ENCODE measurements at places on chromosomes 7 and 10. TPM values are rescaled to one million over a fixed set of nuclear protein-coding genes. Genes with fewer than 3 reads are reported as not detected.

DNA sequence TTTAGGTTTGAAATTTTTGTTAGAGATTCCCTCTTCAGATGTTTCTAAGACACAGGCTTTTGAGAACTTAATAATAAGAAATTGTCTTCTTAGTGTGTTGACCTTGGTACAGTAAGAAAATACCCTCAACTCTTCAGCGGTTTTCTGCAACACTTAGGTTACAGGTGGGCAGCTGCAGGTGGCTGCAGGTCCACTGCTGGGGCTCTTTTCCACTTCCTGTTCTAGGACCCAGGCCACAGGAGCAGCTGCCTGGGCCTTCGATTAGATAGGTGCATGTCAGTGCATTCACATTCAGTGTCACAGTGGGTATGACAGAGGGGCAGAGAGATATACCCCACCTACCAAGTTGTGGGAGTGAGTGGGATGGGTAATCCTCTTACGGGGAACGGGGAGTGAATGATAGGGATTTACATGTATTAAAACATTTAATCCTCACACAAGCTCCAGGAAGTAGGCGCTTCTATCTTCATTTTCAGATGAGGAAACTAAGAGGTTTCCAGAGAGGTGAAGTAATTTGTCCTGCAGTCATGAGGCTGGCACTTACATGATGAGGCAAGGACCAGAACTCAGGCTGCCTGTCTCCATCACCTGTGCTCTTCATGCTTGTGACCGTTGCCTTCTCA lies 20.2 kb upstream of the SUV39H2 start:
- H3K27me3 ChIP-seq: no peaks in the 10 kb centered on the region
- no peaks in the 10 kb centered on the region for H3K4me1 ChIP-seq
- H3K4me3 ChIP-seq: no peak overlapping the region
- H3K36me3 ChIP-seq: peaks cover 34% of the 10 kb centered on the region
- H3K27ac ChIP-seq: no peak overlapping the region

The TCAF2 gene
- 4.4 TPM for total RNA-seq

DNA sequence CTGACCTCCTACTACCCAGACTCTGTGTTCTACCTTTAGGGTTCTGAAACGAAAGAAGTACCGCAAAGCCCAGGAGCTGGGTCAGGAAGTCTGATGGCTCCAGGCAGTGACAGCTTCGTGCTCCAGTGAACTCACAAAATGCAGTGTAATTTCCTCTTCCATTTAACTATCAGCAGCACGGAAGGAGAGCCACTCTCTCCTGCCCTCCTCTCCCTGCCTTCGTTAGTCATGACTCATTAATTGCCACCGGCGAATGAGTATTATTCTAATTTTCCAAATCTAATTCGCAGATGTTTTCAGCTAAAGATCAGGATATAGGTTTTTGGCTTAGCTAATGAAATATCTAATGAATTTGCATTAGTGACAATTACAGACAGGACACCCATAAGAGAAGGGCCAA lies 1262.0 kb downstream of the TYW1 start:
- H3K4me1 ChIP-seq: no peaks in the 10 kb centered on the region
- H3K27ac ChIP-seq: no peak overlapping the region
- no peaks in the 10 kb centered on the region for H3K27me3 ChIP-seq
- no peak overlapping the region for H3K4me3 ChIP-seq

- H3K36me3 ChIP-seq: no peaks in the 10 kb centered on the region
- H3K4me1 ChIP-seq: no peaks in the 10 kb centered on the region
- no peak overlapping the region for H3K27ac ChIP-seq
- H3K4me3 ChIP-seq: no peak overlapping the region
Observed at GRCh38 chr7:531777-532176, 12.1 kb upstream of the PDGFA start.

DNA sequence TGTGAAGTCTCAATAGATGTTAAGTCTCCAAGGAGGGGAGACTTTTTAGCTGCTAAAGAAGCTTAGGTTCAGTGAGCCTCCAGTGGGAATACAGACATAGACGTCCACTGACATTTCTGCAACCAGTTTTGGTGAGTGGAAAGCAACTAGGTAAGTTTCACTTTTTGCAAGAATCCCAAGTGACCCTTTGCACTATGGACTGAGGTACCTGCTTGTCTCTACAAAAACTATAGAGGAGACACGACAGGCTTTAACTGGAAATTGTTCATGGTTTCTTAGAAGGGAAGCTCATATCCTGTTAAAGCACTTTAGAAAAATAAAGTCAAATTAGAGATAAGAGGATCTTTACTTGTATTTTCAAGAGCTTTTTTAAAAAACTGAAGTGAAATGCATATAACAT lies 38.6 kb downstream of the GBF1 start:
- H3K27ac ChIP-seq: no peak overlapping the region
- no peaks in the 10 kb centered on the region for H3K36me3 ChIP-seq
- DNase-seq: no peak
- H3K27me3 ChIP-seq: no peaks in the 10 kb centered on the region
- H3K4me3 ChIP-seq: no peak overlapping the region
- peaks cover 34% of the 10 kb centered on the region for H3K4me1 ChIP-seq

The GOLGA7B gene
- total RNA-seq: 0.98 TPM

GRCh38 chr10:14508725-14509124 lies 178.0 kb upstream of the FRMD4A start:
- no peaks in the 10 kb centered on the region for H3K4me1 ChIP-seq
- no peak overlapping the region for H3K4me3 ChIP-seq
- H3K36me3 ChIP-seq: no peaks in the 10 kb centered on the region
- H3K27ac ChIP-seq: no peak overlapping the region
- DNase-seq: no peak

DNA sequence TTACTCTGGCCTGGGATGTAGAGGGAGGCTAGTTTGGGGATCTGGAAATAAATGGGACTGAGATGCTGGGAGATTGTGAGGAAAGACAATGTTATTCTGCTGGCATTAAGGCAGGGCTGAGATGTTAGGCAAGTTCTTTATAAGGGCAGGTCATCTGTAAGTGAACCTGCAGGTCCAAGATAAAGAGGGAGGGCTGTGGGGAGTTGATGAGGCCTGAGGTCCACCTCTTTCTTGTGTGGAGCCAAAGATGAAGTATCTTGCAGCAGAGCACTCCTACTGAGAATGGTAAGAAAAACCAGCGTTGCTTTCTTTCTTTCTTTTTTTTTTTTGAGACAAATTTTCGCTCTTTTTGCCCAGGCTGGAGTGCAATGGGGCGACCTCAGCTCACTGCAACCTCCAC lies 19.1 kb downstream of the CYCS start:
- H3K4me3 ChIP-seq: no peak overlapping the region
- H3K4me1 ChIP-seq: no peaks in the 10 kb centered on the region
- no peaks in the 10 kb centered on the region for H3K27me3 ChIP-seq
- H3K36me3 ChIP-seq: no peaks in the 10 kb centered on the region
- DNase-seq: no peak

DNA sequence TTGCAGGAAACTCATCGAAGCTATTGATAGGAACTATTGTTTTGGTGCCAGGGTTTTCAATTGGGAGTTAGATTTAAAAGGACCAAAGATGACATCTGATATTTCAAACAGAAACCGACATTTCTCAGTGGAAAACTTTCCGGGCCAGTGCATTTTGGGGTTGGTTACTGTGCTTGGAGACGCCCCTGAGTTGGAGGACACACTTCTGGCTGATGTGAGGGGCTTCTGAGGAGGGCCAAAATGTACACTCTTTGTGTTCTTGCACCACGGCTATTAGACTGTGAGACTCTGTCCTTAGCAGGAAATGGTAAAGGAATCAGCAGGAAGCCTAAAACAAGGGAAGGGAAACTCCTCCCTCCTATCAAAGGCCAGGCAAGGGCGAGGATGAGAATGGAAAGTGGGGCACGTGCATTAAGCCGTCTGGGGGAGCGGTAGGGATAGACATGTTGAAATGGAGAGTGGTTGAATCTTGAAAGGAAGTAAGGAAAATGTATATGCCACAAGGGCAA lies 1.8 kb upstream of the SRGN start:
- H3K27me3 ChIP-seq: no peaks in the 10 kb centered on the region
- H3K4me1 ChIP-seq: peaks cover 8% of the 10 kb centered on the region
- no peak for DNase-seq
- no peak overlapping the region for H3K4me3 ChIP-seq
- peak overlapping the region; percentile 95 for H3K27ac ChIP-seq

The TRPV5 gene
- not detected for total RNA-seq

- H3K27ac ChIP-seq: no peak overlapping the region
- no peaks in the 10 kb centered on the region for H3K36me3 ChIP-seq
- no peak overlapping the region for H3K4me3 ChIP-seq
- H3K27me3 ChIP-seq: no peaks in the 10 kb centered on the region
Observed at GRCh38 chr7:151101621-151102396, 15.5 kb downstream of the AGAP3 start.

DNA sequence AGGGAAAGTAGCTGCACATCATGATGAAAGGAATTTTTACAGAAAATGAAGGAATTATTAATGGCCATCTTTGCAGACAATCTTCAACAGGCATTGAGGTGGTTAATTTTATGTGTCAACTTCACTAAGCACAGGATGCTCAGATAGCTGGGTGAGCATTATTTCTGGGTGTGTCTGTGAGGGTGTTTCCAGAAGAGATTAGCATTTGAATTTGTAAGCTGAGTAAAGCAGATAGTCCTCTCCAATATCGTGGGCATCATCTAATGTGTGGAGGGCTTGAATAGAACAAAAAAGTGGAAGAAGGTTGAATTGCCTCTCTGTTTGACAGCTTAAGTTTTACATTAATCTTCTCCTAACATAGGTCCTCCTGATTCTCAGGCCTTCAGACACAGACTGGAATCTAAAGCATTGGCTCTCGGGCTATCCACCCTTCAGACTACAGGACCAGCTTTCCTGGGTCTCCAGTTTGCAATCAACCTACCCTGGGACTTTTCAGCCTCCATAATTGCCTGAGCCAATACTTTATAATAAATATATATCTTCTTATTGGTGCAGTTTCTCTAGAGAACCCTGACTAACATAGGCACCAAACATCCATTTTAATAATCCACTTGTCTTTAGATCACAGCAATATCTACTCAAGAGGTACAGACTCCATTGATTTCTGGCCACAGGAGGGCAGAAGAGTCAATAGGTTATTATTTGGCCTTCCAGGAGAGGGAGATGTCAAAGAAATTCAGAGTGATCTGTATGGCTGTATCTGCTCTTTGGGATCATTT lies 10.5 kb upstream of the CRPPA start:
- no peaks in the 10 kb centered on the region for H3K27me3 ChIP-seq
- no peaks in the 10 kb centered on the region for H3K36me3 ChIP-seq
- no peak overlapping the region for H3K4me3 ChIP-seq
- no peaks in the 10 kb centered on the region for H3K4me1 ChIP-seq

DNA sequence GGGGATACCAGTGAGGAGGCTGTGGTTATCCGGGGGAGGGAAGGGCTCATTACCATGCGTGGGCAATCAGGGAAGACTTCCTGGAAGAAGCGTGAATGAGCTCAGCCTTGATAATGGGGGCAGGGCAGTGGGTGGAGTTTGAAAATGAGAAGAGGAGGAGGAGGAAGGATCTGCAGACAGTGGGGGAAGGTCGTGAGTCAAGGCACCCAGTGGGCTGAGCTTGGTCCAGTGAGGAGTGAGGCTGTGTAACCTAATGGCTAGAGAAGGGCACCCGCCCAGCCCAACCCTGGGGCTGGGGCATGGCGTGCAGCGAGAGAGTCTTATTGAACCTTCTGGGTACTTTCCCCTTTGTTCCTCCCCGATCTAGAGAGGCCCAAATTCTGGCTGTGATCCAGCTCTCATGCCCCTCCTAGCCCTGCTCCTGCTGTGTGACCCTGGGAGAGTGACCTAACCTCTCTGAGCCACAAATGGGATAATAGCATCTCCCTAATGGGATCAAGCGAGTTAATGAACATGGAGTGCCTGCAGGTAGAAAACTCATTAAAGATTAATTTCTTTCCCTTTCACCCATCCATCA lies 31.5 kb downstream of the CLIP2 start:
- no peaks in the 10 kb centered on the region for H3K27me3 ChIP-seq
- no peak for DNase-seq
- H3K27ac ChIP-seq: no peak overlapping the region
- no peaks in the 10 kb centered on the region for H3K4me1 ChIP-seq
- H3K36me3 ChIP-seq: no peaks in the 10 kb centered on the region

GRCh38 chr10:33189808-33190207 lies 144.7 kb downstream of the NRP1 start:
- H3K4me3 ChIP-seq: no peak overlapping the region
- no peak overlapping the region for H3K27ac ChIP-seq
- no peaks in the 10 kb centered on the region for H3K27me3 ChIP-seq
- no peak for DNase-seq
- H3K36me3 ChIP-seq: peaks cover 49% of the 10 kb centered on the region
- H3K4me1 ChIP-seq: peaks cover 19% of the 10 kb centered on the region

The GIMAP5 gene
- 41.8 TPM for total RNA-seq

DNA sequence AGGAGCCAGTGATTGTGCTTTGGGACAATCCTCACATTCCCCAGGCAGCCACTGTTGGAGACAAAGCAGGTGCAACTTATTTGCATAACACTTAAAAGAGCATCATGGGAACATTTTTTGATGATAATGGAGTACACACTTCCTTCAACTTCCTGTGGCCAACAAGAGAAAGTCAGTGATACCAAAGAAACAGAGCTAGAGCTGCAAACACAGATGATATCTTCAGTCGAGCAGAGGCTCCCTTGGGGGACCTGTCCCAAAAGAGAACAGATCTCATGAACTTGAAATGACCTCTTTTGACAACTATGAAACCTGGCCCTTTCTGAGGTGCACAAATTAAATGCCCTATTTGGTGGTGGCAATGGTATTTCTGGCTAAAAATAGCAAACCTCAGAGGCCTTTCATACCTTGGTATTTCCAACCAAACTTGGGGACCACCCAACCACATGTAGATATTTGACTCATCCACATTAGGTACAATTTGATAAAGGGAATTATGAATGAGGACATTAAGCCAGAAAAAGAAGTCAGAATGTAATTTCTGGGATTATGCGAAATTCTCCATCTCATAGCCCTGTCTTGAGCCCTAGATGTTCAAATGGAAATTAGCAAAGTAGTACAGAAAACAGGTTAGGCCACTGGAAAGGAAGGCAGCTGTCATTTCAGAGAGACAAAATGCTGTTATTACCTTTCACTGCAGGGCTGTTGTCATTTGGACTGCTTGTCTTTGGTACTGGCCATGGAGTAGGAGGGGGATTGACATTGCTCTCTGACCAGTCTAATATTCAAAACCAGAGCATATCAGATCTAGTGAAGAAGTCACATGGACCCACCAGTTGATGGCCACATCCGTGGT lies 146.2 kb downstream of the ICA1 start:
- H3K27me3 ChIP-seq: no peaks in the 10 kb centered on the region
- H3K36me3 ChIP-seq: peaks cover 6% of the 10 kb centered on the region
- H3K4me1 ChIP-seq: no peaks in the 10 kb centered on the region
- no peak overlapping the region for H3K4me3 ChIP-seq

GRCh38 chr10:470339-471003 lies 219.0 kb downstream of the DIP2C start:
- peaks cover 18% of the 10 kb centered on the region for H3K36me3 ChIP-seq
- H3K27me3 ChIP-seq: no peaks in the 10 kb centered on the region
- no peak overlapping the region for H3K27ac ChIP-seq
- DNase-seq: no peak
- H3K4me3 ChIP-seq: no peak overlapping the region
- H3K4me1 ChIP-seq: no peaks in the 10 kb centered on the region

- no peaks in the 10 kb centered on the region for H3K27me3 ChIP-seq
- H3K4me3 ChIP-seq: no peak overlapping the region
- H3K27ac ChIP-seq: no peak overlapping the region
- H3K4me1 ChIP-seq: peaks cover 14% of the 10 kb centered on the region
- DNase-seq: no peak
Observed at GRCh38 chr10:95413588-95413987, 122.8 kb upstream of the PDLIM1 start.
